ENCODE measurements at places on chromosomes 4 and X.

DNA sequence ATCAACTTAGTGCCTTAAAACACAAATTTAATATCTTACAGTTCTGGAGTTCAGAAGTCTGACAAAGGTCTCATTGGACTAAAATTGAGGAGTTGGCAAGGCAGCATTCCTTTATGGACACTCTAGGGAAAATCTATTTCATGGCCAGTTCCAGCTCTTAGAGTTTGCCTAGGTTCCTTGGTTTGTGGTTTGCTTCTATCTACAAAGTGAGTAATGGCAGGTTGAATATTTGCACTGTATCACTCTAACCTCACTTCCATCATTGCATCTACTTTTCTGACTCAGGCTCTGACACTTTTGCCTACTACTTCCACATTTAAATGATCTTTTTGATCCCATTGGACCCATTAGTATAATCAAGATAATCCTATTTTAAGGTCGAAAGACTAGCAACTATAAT, 64.7 kb upstream of the PCDH10 start:
- no peak for DNase-seq

DNA sequence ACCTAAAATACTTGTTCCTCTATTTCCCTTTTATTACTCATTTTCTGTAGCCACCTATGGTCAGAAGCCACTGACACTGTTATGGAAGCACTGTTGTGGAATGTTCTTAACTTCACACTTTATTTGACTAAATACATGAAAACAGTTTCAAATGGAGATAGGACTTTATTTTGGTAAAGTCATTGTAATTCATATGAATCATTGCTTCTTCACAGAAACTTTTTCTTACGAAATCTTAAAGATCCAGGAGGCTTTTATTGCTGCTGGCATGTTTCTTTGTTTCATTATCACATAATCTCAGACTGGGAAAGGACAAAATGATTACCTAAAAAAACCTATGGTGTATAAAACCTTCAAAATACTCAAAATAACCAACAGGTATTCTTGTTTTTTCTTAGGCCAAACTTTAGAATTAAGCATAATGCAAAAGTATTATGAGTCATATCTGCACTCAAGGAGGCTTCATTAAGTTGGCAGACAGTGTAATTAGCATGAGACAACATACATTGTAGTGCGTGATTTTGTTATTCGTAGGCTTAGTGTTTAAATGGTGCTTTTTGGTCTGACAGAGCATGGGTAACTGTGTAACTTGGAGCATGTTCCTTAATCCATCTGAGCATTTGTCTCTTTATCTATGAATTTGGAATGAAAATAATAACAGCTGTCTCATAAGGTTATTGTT, 58.0 kb downstream of the SH3BGRL start:
- no peak for DNase-seq

DNA sequence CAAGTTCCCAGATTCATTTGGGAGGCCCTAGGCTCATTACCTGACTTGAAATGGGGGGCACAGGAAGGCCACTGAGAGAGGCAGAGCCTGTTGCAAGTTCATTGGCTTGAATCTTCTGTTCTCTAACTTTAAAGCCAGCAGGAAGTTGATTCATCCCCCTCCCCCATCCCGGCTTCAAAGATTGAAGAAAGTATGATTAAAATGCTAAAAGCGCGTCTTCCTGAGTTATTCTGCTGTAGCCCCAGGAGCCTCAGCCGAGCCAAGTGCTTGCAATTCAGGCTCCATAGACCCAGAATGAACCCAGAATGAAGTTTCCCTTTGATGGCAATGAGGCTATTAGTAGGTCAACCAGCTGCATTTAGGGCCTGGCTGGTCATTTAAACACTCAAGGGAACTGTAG, 14.7 kb downstream of the CHST7 start:
- peak; percentile 11 for DNase-seq

DNA sequence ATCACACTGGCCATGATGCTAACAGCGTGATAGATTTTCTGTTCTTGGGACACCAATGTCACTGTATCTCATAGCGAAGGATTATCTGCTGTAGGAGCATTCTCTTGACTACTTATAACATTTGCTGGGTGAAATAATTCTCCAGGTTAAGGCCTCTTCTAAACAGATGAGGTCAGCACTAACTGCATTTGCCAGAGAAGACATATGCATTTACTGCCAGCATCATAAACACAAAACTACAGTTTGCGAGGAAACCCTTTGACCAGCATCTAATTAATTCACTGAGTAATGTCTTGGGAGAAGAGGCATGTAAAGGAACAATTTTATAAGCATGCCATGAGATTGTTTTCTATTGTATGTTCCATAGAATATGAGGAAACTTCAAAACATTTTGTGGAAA, 13.9 kb downstream of the TBC1D1 start:
- no peak for DNase-seq

GRCh38 chr4:105741548-105741947, 33.0 kb downstream of the GSTCD start:
- no peak for DNase-seq

GRCh38 chrX:29902004-29902403, 313.4 kb upstream of the MAGEB2 start:
- no peak for DNase-seq

DNA sequence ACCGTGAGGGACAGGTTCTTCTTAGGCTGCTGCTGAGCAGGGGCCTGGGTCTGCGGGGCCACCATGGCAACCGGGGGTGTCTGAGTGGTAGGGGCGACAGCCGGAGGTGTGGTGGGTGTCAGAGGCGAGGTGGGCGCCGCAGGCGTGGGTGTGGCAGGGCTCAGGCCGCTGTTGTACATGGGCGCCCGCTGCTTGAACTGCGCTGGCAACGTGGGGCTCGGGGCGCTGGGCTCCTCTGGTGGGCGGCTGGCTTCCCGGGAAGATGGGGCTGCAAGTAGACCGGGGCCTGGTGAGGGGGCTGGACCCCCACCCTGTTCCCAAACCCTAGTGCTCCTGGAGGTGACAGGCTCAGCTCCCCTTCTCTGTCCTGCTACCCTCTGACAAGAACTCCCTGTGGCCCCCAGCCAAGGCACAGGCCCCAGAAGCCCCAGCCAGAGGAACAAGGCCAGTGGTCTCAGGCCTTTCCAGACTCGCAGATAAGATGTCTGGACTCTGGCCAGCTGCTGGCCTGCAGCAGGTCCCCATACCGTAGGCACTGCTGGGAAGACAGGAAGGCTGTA, 24.8 kb downstream of the NELFA start:
- DNase-seq = no peak

DNA sequence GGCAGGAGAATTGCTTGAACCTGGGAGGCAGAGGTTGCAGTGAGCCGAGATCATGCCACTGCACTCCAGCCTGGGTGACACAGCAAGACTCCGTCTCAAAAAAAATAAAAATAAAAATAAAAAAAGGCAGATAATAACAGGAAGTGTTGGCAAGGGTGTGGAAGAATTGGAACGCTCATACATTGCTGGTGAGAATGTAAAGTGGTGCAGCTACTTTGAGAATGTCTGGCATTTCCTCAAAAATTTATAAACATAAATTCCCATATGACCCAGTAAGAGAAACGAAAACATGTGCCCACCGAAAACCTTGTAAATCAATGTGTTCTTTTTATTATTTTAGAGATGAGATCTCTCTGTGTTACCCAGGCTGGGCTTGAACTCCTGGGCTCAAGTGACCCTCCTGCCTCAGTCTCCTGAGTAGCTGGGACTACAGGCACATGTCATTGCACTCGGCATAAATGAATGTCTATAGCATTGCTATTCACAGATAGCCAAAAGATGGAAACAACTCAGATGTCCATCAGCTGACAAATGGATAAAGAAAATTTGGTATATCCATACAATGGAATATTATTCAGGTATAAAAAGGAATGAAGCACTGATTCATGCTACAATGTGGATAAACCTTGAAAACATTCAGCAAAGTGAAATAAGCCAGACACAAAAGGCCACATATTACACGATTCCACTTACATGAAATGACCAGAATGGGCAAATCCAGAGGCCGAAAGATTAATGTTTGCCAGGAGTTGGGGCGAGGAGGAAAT, 63.7 kb upstream of the PLAC1 start:
- DNase-seq = no peak

DNA sequence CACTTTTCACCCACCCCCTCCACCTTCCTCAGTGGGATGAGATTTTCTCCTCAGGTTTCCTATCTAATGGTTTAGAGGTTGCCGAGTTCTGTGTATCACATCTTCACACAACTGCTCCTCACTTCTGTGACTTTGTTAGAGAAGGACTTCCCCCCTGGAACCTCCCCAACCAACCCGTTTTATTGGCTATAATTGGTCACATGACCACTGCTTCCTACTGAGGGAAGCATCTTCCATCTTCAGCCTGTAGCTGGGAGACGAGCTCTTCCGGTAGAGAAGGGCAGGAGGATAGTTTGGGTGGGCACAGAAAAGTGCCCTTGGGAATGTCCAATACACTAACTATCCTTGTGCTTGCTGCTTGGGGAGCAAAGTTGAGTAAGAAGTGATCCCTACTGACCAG, 90.5 kb downstream of the STK32B start:
- DNase-seq = no peak

DNA sequence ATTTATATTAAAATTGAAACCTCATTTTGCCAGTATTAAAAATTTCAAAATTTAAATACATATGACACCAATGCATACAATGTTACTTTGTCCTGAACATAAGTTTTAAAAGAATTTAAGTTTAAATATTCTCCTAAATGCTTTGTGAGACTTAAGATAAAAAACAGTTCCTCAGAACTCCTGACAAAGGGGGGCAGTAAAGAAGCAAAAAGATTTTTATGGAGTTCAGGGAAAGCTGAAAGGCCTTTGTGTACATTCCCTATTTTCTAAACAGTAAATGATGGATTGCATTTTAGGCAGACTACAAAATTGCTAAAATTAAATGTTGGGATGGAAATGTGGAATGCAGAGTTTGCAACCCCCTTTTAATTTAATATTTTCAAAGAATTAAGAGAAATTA, 81.7 kb downstream of the SNCA start:
- DNase-seq = no peak

Measured in stimulated activated naive CD4-positive, alpha-beta T cell (primary cell).